ENCODE measurements at places on chromosomes 11 and 22.

DNA sequence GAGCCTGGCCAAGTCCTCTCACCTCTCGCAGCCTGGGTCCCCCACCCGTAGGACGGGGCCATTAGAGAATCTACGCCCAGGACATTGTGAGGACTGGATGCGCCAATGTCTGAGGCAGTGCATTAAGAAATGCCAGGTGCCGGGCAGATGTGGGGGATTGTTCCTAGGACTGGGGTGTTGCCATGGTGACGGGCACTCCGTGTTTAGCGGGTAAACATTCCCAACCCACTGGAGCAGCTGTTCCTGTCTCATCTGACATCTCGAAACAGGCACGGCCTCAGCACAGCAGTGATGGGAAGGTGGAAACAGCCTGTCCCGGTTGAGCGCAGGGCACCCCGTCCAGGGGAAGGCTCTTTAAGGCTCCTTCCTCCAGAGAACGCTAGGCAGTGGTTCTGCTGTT is 99.6 kb upstream of the RTL6 start:
- no peak for DNase-seq

DNA sequence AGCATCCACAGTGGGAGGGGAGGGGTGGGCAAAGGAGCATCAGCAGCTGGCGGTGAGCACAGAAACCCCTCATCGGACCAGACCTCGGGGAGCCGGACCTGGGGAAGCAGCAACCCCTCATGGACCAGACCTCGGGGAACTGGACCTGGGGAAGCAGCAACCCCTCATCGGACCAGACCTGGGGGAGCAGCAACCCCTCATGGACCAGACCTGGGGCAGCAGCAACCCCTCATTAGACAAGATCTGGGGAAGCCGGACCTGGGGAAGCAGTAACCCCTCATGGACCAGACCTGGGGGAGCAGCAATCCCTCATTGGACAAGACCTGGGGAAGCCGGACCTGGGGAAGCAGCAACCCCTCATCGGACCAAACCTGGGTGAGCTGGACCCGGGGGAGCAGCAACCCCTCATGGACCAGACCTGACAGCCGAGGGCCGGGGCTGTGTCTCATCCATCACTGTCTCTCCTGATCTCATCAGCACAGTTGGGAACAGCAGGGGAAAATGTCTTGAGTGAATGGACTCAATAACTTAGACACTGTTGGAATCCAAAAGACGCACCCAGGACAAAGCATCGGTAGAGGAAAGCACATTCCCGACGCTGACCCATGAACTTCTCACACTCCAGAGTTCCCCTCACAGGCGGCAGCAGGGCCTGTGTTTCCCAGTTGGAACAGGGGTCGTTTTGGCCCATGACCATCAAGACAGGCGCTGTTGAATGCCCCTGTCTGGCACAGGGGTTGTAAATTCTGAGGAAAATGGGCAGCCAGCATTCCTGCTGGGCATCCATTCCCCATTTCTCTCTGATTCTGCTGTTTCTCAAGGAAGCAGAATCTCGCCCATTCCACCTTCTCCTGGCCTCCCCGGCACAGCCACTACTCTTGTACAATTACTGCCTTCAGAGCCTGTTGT is 1494.6 kb downstream of the TBC1D22A start:
- no peak for DNase-seq

DNA sequence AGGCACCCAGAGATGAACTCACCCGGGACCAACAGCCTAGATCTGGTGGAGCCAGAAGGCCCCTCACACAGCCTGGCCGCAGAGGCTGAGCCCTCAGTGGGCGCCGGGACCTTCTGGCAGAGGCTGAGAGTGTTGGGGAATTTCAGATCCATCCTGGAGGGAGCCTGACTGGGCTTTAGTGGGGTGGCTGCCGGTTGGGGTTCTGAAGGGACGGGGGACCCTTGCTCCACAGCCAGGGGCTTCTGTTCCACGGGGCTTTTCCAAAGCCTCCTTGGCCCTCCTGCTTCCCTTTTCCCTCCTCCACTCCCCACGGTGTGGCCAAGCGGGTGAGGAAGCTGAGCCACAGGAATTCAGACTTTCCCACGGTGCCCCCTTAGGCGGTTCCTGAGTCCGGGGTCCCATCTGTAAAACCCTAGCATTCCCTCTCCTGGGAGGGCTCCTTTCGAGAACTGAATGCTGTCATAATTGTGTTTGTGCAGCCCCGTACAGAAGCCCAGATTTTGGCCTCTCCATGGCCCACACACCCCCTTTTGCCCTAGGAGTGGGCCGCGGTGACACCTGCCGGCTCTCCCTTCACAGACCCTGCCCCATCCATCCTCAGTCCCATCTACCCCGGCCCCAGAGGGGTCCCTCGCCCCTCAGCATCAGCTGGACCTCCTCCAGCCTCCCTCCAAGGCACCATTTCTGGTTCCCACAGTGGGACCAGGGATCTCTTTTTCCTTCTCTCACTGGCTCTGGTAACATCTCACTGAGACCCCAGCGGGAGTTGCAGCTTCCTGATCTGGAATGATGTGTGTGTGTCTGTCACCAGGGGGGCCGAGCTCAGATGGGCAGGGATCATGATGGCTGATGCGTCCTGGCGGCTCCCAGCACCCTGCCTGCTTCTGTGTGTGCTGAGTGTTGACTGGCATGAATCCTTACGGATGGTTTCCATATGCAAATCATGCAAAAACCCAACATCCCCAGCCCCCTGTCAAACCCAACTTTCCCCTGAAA is 1048.4 kb downstream of the TBC1D22A start:
- DNase-seq, result no peak

DNA sequence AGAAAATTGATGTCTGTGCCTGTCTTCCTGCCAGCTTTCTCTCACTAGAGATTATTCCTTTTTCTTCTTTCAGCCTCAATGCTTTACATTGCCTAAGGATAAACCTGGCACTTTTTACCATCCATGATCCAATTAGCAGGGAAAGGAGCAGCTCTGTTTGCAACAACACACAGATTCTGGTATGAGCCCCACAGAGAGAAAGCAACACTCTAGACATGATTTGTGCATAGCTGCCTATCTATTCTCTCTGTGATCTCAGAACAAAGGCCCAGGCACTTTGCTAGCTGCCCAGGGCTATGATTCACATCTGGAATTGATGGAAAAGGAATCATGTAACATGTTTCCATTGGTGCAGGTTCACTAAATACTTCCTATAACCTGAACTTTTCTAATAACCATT is 685.0 kb downstream of the ETS1 start:
- DNase-seq, result no peak

DNA sequence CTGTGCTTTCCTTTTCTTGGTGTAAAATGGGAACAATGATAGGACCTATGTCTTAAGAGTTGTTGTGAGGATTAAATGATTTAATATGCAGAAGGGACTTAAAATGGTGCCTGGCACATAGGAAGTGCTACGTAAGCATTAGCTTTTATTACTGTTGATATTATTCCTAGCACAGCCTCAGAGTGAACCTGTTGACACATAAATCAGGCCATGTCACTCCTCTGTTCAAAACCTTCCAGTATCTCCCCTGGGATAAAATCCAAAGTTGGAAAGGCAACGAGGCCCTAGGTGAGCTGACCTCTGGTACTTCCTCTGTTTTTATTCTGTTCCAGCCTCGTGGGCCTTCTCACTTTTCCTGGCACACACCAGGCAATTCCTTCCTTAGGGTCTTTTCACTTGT is 108.8 kb upstream of the CADM1 start:
- DNase-seq, result no peak

GRCh38 chr22:38069372-38070249 is 12.4 kb downstream of the PICK1 start:
- DNase-seq, result no peak

GRCh38 chr11:75996523-75997442 is 181.8 kb downstream of the UVRAG start:
- no peak for DNase-seq

DNA sequence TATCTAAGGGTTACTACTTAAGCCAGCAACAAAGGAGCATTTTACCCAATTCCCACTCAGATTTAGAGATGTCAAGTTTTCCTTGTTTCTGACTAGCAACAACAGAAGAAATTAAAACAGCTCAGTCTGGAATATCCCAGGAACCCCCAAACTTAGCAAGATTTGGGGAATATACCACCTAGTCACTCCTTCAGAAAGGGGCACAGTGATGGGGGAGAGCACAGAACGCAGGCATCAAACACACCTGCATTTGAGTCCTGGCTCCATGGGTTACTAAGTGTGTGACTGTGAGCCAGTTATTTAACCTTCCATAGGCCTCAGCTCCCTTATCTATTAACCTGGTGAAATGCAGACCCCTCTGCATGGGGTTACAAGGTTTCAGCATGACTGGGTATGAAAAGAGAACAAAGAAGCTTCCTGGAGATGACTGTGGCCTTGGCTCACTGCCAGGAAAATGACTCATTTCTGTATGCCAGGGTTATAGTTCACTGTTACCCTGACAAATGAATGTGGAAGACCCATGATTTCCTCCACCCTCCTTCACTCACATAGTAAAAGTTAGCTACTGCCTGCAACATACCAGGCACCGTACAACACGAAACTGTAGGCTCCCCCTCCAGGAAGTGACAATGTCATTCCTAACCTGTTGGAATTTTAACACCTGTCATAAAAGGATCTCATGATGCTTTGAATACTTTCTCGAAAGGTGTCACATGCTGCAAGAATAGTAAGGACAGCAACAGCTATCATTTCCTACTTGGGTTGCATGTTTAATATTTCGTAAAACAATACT is 79.6 kb downstream of the ME3 start:
- DNase-seq, result peak; percentile 89

GRCh38 chr11:6646576-6646917 is 9.1 kb downstream of the DCHS1 start:
- DNase-seq, result no peak

- DNase-seq, result peak; percentile 44
These were observed 13.8 kb downstream of the PLXNB2 start for GRCh38 chr22:50293441-50294318.

- no peak for DNase-seq
These were observed 3.1 kb upstream of the RAG2 start for GRCh38 chr11:36601155-36601554.

GRCh38 chr11:69212798-69213110 is 57.0 kb downstream of the SMIM38 start:
- peak; percentile 2 for DNase-seq

- DNase-seq, result peak; percentile 63
These were observed 953 bp upstream of the PACS1 start for GRCh38 chr11:66068923-66069714.

DNA sequence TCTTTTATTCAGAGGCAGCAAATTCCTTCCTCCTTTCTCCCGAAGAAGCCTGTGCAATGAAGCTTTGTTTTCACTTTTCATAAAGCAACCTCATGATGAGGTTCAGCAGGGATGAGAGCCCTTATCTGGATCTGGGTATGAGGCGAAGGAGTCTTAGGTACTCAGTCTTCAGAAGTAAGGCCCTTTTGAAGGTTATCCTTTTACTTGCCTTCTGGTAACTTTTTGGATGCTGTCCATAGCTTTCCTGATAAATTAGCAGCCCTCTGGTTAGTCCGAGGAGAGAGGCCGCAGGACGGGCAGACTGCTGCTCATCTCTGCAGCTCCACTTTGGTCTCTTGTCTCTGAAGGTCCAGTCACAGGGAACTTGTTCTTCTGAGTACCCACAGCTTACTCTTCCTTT is 1.1 kb downstream of the TRIM22 start:
- no peak for DNase-seq

DNA sequence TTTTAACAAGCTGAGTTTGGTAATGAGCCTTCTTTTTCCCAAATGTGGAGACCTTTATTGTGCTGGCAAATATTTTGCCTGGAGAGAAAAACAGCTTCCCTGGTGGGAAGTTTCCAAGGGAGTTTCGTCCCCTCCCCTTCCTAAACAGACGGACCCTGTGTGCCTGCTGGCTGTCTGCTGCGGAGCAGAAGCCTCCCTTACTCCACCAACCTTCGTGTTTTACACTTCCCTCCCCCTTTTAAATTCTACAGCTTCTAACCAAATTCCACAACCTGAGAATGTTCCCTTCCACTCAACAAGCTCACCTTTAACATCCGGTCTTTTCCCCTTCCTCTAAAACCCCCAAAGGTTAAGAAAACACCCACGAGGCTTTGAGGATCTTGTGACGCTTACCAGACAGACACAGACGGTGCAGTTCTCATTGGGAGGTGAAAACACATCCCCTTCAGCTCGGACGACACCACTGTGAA is 17.1 kb downstream of the VWCE start:
- DNase-seq, result no peak

- DNase-seq, result no peak
These were observed 328.2 kb downstream of the TTC28 start for GRCh38 chr22:28351476-28351875.

DNA sequence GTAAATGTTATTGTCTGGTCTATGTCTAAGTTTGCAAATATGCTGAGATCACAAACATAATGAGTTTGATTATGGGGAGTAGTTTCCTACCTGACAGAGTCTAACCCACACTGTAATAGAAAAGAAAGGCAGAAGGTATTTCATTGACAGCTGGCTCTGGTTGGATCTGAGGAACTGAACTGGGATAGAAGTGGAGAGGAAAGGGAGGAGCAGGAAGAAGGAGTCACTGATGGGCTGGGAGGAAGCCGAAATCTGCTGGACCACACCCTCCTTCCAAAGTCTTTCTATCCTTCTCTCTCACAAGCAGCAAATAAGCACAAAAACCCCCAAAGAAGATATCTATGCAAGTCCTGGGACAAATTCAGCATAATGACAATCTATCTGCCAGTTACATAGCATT is 11.7 kb downstream of the BLID start:
- DNase-seq, result no peak

GRCh38 chr11:61922539-61922938 is 5.2 kb upstream of the RAB3IL1 start:
- no peak for DNase-seq

DNA sequence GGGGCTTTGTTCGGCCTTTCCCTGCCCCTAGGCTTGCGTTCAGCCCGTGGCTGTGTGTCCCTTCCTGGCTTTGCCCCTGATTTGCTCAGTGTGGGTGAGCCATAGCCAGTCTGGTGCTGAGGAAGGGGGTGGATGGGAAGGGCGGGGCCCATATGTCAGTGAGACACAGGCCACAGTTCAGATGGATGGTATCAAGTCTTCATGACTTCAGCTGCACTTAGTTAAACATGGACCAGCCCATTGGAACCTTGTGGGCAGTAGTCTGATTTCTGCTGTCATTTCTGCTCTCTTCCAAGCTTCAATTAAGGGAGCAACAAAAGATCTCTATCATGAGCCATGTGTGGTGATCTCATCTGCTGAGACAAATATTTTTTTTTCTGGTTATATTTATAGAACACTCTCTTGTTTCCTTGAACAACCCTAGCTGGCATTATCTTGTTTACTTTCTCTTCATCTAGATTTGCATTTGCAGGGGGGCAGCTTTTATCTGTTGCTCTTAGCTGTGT is 21.6 kb upstream of the PEX26 start:
- no peak for DNase-seq

DNA sequence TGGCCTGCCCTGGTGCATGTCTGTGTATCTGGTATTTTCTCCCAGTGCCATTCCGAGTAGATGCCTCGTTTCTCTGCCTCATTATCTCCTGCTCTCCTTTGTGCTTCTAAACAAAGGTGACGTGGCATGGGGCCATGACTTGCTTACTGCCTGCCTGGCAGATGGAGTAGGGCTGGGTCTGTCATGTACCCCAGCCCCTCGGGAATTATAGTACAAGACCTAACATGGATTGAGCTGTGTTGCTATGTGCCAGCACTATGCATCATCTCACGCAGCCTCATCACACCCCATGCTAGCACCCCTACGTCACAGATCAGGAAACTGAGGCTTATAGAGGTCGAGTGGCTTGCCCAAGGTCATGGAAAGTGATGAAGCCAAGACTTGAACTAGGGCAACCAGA is 88.1 kb downstream of the GALNT18 start:
- no peak for DNase-seq

GRCh38 chr11:67588136-67588503 is 4.5 kb downstream of the GSTP1 start:
- DNase-seq, result no peak

All from stimulated activated naive CD8-positive, alpha-beta T cell treated with anti-CD3 and anti-CD28 coated beads, Interleukin-15, Interleukin-2, amounts not matched to agents 100 U/mL and 50 U/mL, for 24 hours (primary cell).